Activated T-helper 2 cell treated with anti-CD3 and anti-CD28 coated beads, Interferon-gamma antibody, Interleukin-2, Interleukin-4, amounts not matched to agents 10 μg/mL and 5 μg/mL and 100 μg/mL, durations not matched to agents 14 hours and 24 hours and 36 hours (primary cell): ENCODE measurements at places on chromosomes 4 and X.

DNA sequence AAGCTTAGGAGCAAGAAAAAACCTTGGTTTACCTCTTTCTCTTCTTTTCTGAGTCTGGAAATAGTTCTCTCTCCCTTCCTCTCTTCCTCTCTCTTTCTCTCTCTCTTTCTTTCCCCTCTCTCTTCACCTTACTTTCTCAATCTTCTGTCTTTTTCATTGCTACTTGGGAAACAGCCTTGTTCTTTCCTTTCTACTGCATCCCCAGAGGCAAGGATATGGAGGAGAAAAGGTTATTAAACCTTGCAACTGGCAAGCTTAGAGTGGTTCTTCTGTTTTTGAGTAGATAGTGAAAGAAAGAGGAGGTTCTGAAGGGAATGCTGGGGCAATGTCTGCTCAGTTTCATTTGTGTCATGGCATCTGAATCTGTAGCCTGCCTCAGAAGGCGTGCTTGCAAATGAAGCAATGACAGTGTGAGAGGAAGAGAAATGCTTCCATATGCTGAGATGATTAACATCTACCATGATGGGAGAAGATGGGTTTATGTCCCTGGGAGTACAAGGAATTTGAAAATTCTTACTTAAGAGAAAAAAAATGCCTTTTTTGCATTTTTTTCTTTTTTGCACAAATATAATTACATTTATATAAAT lies 190.6 kb downstream of the CEP135 start:
- no peaks in the 10 kb centered on the region for H3K4me1 ChIP-seq
- no peak overlapping the region for H3K4me3 ChIP-seq
- H3K27ac ChIP-seq = no peak overlapping the region
- no peaks in the 10 kb centered on the region for H3K36me3 ChIP-seq
- H3K27me3 ChIP-seq = peaks cover 15% of the 10 kb centered on the region

GRCh38 chr4:164977243-164978164 lies at the start of gene TRIM61:
Gene TRIM61, minus strand, starts transcription at chr4:164977657. Its CDS starts 7,655 bp downstream, at chr4:164970002.
- peaks cover 16% of the 10 kb centered on the region for H3K4me1 ChIP-seq
- peak within 1 kb of the TSS; percentile 79 for H3K4me3 ChIP-seq
- H3K27ac ChIP-seq = peak within 1 kb of the TSS; percentile 34
- DNase-seq = peak; percentile 72

GRCh38 chr4:121484633-121485032 lies 103.8 kb upstream of the QRFPR start:
- no peaks in the 10 kb centered on the region for H3K4me1 ChIP-seq
- H3K27me3 ChIP-seq = peaks cover 30% of the 10 kb centered on the region
- no peak overlapping the region for H3K27ac ChIP-seq

DNA sequence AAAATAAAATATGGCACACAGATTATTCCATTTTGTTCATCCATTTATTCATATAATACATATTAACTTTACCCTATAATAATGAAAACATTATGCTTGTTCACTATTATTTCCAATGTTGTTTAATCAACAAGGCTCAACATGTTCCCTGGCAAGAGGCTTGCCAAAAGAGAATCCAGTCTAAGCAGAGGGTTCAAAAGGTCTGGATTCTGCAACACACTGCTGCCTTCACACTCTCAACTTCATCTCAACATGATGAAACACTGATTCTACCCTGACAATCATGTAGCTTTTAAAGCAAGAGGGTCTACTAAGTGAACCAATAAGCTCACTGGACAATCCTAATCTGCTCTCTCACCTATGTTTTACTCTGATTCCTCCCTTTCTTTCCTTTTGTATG lies 101.1 kb downstream of the MID1 start:
- H3K4me1 ChIP-seq = no peaks in the 10 kb centered on the region
- DNase-seq = no peak
- H3K27ac ChIP-seq = no peak overlapping the region
- H3K27me3 ChIP-seq = no peaks in the 10 kb centered on the region
- H3K36me3 ChIP-seq = no peaks in the 10 kb centered on the region

DNA sequence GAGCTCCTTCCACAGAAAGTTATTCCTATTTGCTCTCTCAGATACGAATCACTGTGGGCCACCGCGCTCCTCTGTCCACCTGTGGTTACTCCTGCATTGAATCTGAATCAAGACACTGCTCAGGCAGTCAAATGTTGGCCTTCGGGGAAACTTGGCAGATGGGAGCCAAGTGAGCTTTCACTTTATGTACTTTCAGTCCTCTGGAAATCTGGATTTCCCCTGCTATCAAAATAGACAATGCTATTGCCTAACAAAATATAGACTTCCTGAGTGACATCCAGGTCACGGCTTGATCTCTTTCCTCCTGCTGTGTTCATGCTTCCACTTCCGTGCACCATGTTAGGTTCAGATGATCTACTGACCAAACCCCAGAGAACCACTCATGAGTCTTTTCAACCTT lies 43.8 kb downstream of the FHL1 start:
- H3K4me1 ChIP-seq = peaks cover 34% of the 10 kb centered on the region
- H3K36me3 ChIP-seq = no peaks in the 10 kb centered on the region
- no peak overlapping the region for H3K27ac ChIP-seq
- DNase-seq = no peak
- no peaks in the 10 kb centered on the region for H3K27me3 ChIP-seq

GRCh38 chrX:47499293-47499692 lies 16.3 kb upstream of the ZNF41 start:
- H3K4me1 ChIP-seq = no peaks in the 10 kb centered on the region
- no peaks in the 10 kb centered on the region for H3K36me3 ChIP-seq
- no peak overlapping the region for H3K4me3 ChIP-seq
- H3K27me3 ChIP-seq = peaks cover 2% of the 10 kb centered on the region
- no peak overlapping the region for H3K27ac ChIP-seq
- DNase-seq = no peak

DNA sequence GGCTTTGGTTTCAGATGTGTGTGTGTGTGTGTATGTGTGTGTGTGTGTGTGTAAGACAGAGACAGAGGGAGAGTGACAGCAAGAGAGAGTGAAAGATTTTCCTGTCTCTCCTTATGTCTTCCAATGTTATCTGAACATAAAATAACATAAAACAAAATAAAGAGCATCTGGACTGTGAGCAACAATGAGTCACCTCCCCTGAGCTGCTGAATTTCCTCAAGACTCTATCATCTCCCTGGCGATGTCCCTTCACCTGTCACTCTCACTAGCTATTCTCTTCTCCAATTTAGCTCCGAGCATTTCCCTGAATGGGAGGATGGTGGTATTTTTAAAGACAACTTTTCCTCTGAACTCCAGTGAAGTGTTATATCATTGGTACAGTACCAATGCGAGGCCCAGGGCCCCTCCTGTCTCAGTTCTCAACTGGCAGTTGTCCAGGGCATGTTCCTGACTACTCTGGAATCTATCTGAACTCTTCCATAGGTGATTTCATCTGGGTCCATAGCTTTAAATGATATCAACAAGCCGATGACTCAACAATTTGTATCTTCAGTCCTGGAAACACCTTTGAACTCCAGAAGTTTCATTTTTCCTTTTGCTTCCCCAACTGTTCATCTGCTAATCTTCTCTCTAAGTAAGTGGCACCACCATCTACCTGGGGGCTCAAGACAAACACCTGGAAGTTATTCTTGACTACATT lies 195.0 kb upstream of the CLNK start:
- H3K4me3 ChIP-seq = no peak overlapping the region
- peaks cover 5% of the 10 kb centered on the region for H3K4me1 ChIP-seq
- H3K27me3 ChIP-seq = no peaks in the 10 kb centered on the region

- no peaks in the 10 kb centered on the region for H3K27me3 ChIP-seq
- H3K36me3 ChIP-seq = no peaks in the 10 kb centered on the region
- no peak overlapping the region for H3K27ac ChIP-seq
- H3K4me3 ChIP-seq = no peak overlapping the region
These were observed 121.8 kb upstream of the EDA2R start for GRCh38 chrX:66760651-66761050.

- H3K4me3 ChIP-seq = no peak overlapping the region
- H3K36me3 ChIP-seq = no peaks in the 10 kb centered on the region
- H3K4me1 ChIP-seq = no peaks in the 10 kb centered on the region
- DNase-seq = no peak
- H3K27me3 ChIP-seq = no peaks in the 10 kb centered on the region
These were observed 83.9 kb upstream of the RAI2 start for GRCh38 chrX:17944833-17945497.

- peaks cover 17% of the 10 kb centered on the region for H3K4me1 ChIP-seq
- no peak for DNase-seq
- peaks cover 39% of the 10 kb centered on the region for H3K36me3 ChIP-seq
- no peaks in the 10 kb centered on the region for H3K27me3 ChIP-seq
- no peak overlapping the region for H3K27ac ChIP-seq
These were observed 18.9 kb downstream of the LAMP2 start for GRCh38 chrX:120450163-120450562.

- H3K27me3 ChIP-seq = peaks cover 5% of the 10 kb centered on the region
- DNase-seq = no peak
- no peak overlapping the region for H3K27ac ChIP-seq
- no peak overlapping the region for H3K4me3 ChIP-seq
These were observed 10.6 kb upstream of the PUDP start for GRCh38 chrX:7158468-7158990.

DNA sequence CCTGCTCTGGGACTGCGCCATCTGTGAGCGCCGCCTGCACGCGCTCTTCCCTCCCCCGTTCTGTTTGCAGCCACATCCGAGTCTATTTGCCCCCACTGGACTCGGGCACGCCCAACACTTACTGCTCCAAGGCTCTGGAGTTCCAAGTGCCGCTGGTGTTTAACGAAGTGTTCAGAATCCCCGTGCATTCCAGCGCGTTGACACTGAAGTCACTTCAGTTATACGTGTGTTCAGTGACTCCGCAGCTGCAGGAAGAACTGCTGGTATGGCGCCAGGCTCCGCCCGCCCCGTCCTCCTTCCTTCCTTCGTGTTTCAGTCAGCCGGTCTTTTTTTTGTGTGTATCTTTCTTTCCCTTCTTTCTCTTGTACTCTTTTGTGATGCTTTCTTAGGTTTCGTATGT lies 30.7 kb upstream of the CLCN4 start:
- no peak for DNase-seq
- peaks cover 8% of the 10 kb centered on the region for H3K36me3 ChIP-seq
- H3K27ac ChIP-seq = no peak overlapping the region

- no peak overlapping the region for H3K4me3 ChIP-seq
- no peaks in the 10 kb centered on the region for H3K4me1 ChIP-seq
- H3K36me3 ChIP-seq = no peaks in the 10 kb centered on the region
- no peak overlapping the region for H3K27ac ChIP-seq
These were observed 272.0 kb upstream of the HAND2 start for GRCh38 chr4:173801876-173802661.

- H3K36me3 ChIP-seq = peaks cover 35% of the 10 kb centered on the region
- no peak for DNase-seq
- peaks cover 4% of the 10 kb centered on the region for H3K4me1 ChIP-seq
These were observed 23.8 kb downstream of the MOSPD2 start for GRCh38 chrX:14897042-14897441.

DNA sequence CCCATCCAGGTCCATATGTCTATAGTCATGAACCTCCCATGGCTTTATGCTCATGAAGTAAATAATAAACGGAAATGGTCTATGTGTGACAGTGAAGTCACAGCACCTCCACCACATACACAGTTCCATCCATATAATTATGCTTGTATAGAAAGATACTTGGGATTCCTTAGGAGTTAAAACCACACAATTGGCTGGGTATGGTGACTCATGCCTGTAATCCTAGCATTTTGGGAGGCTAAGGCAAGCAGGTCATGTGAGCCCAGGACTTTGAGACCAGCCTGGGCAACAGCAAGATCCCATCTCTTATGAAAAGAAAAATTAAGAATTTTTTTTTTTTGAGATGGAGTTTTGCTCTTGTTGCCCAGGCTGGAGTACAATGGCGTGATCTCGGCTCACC lies 55.6 kb upstream of the RBM47 start:
- no peak for DNase-seq
- peaks cover 45% of the 10 kb centered on the region for H3K4me1 ChIP-seq
- H3K27me3 ChIP-seq = no peaks in the 10 kb centered on the region
- H3K27ac ChIP-seq = no peak overlapping the region

DNA sequence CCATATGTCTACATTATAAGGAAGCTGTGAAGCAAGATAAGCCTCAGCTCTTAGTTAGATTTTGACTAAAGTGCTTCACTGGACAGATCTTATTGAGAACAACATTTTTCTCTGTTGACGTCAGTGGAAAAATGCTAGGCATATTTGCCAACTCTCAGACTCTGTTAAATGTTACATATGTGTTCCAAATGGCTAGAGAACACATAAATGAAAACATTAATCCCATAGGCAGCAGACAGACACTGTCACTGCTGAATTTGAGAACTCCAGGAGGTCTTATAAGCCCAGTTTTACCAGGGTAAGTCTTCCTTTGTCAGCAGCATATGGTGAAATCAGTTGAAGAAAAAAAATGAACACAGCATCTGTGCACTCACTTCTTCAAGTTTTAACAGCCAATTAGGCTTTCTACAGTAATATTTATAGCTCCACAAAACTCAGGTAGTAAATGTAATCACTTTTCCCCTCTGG lies 186.9 kb downstream of the CAMK2D start:
- no peaks in the 10 kb centered on the region for H3K27me3 ChIP-seq
- DNase-seq = no peak
- H3K4me1 ChIP-seq = peaks cover 68% of the 10 kb centered on the region
- H3K27ac ChIP-seq = no peak overlapping the region
- H3K4me3 ChIP-seq = no peak overlapping the region
- H3K36me3 ChIP-seq = peaks cover 46% of the 10 kb centered on the region

DNA sequence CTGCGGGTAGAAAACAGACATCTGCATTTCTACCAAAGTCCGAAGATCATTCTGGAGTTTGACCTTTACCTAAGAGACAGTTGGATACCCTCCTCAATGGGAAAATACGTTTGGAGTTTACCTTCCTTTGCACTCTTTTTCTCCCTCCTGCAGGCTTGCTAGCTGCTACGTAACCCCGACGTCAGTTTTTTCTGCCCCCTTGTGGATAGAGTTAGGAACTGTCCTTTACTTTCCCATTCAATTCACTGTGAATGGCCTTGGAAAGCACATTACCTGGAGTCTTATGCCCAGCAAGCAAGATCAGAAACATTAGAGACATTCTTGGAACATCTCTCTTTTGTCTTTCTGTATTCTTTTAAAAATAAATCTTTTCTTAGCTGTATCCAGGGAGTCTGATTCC lies 250.7 kb downstream of the NAP1L3 start:
- H3K4me3 ChIP-seq = no peak overlapping the region
- H3K27ac ChIP-seq = no peak overlapping the region
- DNase-seq = no peak
- H3K36me3 ChIP-seq = no peaks in the 10 kb centered on the region
- H3K4me1 ChIP-seq = no peaks in the 10 kb centered on the region

GRCh38 chr4:5707366-5707765 lies 993 bp downstream of the EVC2 start:
- peaks cover 43% of the 10 kb centered on the region for H3K27me3 ChIP-seq
- peaks cover 2% of the 10 kb centered on the region for H3K4me1 ChIP-seq
- H3K36me3 ChIP-seq = no peaks in the 10 kb centered on the region
- DNase-seq = no peak
